ENCODE measurements at places on chromosomes 3 and 15.
A peak's percentile ranks its signal among the peaks of the same experiment; 100 is the strongest.

DNA sequence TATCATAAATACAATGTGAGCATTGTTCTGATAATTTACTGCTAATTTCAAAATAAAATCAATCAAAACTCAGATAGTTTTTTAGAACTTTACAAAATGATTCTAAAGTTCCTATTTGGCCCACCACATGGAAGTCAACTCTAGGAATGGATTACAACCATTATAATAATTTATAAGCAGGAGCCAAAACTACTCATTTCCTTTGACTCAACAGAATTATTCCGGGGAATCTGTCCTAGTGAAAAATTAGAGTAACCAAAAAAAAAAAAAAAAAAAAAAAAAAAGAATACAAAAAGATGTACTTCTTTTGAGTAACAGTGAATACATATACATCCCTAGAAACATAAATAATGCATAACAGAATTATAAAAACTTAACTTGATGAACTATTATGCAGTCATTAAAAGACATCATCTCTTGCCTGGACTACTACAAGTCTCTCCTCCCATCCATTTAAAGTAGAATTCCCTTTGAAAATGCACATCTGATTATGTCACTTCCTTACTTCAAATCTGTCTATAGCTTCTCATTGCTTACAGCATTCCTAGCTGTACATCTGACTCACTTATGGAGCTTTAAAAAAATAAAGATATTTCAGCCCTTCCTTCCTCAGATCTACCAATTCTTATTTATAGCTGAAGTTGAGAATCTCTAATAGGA lies 43.4 kb downstream of the HDGFL3 start:
- no peak for DNase-seq

- peak; percentile 70 for DNase-seq
Measured at GRCh38 chr15:34038023-34038870, 757 bp downstream of the AVEN start.

DNA sequence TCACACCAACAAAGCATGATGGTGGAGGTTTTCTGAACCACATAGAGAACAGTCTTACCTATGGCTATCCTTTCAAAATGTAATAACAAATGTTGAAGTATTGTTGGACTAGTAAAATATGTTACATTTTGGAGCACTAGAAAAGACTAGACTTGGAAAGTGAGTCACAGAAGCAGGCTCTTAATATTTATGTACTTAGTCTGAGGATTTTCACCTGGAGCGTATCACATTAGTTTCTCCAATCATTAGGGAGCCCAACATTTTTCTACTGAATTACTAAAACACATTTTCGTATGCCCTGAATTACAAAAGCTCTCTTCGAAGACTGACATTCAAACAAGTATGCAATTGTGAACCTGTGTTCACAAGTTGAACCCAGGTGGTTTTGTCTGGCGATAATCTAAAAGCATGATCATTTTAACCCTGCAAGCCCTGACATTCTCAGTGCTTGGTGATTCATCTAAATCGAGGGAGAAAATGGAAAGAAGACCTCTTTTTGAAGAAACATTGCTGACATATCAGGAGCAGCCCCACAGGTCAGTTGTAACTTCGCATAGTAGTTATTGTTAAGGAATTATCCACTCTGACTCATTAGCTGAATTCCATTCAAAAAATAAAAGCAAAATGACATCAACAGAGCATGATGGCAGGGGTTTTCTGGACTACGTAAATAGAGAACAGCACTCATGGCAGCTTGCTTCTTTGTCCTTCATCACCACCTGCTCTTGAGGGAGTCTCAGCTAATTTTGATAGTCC lies 679.8 kb upstream of the NECTIN3 start:
- no peak for DNase-seq

GRCh38 chr3:14488286-14489041 lies 51.7 kb downstream of the GRIP2 start:
- no peak for DNase-seq

DNA sequence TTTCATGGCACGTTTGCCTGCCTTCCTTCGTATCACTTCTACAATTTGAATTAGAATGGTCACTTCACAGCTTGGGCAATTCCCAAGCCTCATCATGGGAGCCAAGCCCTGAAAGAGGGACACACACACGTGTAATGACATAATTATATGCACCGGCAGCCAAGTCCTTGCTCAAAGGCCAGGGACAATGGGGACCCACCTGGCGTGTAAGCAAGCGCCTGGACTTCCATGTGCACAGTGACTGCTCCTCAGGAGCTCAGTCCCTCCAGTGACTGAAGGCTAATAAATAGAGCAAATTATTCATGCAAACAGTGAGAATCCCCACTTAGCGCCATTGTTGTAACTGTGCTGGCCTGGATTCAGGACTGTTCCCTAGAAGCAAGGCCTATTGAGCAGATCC lies 115.1 kb downstream of the DNAJB8 start:
- no peak for DNase-seq

DNA sequence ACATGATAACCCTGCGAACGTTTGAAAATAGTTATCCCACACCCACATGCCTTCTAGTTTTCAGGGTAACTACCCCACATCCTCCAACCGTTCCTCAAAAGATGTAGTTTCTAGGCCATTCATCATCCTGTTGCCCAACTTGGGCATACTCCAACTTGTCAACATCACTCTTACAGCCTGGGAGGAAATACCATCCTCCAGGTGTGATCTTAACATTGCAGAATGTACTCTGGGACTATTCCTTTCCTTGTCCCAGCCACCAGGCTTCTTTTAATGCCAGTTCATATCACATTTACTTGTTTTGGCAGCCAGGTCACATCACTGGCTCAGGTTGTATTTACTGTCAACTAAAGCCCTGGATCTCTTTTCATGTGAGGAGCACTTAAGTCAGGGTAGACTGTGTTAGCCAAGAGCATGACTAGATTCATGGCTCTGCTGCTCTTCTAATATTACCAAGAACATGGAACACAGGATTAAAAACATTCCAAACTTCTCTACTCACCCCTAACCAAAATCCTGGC lies 4.0 kb upstream of the DENND6A start:
- no peak for DNase-seq

- no peak for DNase-seq
Measured at GRCh38 chr15:101456057-101456739, 33.3 kb downstream of the PCSK6 start.

GRCh38 chr3:146115619-146116018 lies 45.4 kb downstream of the PLOD2 start:
- no peak for DNase-seq

GRCh38 chr15:57223345-57223744 lies 153.0 kb upstream of the CGNL1 start:
- no peak for DNase-seq

DNA sequence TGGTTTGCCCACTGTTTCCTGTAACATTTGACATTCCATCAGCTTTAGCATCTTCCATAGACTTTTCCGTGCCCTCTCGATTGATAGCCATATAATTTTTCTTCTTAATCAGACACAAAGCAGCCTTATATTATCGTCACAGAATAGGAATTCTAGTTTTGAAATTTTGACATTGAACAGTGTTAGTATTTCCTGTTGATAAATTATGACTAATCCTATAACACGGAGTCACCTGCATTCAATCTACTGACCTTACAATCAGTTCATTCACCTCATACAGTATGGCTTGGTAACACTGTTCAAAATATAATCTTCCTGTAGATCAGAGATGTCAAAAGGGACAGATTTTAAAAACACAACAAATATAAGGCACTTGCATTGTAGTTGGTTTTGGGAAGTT lies 423.7 kb downstream of the C3orf38 start:
- DNase-seq = no peak

DNA sequence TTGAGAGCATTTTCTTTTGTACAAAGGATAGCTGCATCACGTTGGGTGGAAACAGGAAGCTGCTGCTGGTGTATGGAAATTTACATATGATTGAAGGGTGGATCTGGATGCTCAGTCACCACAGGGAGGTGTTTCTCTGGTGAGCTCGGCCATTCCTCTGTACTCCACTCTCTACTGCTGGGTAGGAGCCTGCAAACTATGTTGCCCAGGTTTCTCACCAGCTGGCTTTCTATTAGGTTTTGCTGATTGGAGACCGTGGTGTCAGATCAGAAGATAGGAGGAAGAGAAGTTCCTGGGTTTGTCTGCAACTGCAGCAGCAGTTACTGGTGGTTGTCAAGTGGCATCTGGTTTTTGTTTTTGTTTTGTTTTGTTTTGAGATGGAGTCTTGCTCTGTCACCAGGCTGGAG lies 61.7 kb downstream of the TAMM41 start:
- no peak for DNase-seq

DNA sequence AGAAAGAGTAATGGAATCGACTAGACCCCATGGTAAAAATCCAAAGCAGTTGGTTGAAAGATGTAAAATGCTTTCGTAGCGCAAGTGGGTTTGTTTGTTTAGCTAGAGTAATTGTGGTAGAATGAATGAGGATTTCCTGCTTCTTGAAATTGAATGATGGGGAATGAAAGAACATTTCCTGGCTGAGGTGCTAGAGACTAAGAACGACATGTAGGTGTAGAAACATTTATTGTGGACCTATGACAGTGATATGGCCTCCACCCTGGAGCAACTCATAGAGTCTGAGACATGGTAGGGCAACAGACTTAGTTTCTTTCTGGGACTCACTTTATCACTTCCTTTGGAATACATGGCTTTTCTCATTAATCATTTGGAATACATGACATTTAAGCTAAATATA lies 467.6 kb upstream of the CFAP20DC start:
- DNase-seq = no peak

DNA sequence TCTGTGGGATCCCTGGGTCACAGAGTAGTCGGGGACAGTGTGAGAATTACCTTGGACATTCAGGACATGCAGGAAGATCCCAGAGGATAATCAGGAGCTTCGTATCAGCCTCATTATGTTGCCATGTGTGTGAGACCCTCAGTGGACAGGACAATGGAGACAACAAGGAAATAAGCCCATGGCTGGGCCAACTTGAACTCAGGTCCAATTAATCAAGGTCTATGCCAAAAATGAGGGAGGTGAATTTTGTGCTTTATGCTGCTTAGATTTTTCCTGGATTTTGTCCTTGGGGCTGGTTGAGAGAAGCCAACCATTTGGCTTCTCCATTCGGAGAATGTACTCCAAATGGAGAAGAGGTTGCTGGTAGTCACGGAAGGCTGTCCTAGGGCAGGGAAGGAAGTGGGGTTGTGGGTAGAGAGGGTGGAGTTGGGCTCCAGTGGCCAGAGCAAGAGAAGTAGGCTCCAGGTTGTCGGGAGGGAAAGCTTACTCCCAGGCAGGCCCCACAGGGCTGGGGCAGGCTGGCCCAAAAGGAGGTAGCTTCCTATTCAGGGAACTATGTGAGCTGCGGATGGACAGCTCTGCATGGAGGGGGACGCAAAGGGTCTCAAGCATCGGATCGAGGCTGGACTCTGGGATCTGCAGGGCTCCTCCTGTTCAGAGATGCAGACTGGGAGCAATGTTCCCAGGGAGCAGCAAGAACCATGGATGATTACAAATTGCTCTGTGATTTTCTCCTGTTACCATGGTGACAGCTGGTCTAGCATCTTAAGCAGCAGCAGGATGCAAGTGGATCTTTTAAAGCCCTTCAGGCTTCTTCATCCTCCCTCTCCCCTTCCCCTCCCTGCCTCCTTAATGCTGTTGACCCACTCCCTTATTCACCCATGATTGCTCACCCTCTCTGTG lies 91.1 kb downstream of the WNT7A start:
- DNase-seq = no peak

- no peak for DNase-seq
Measured at GRCh38 chr3:12709334-12709733, 45.4 kb upstream of the RAF1 start.

GRCh38 chr3:4822568-4822967 lies 156.7 kb upstream of the BHLHE40 start:
- no peak for DNase-seq

DNA sequence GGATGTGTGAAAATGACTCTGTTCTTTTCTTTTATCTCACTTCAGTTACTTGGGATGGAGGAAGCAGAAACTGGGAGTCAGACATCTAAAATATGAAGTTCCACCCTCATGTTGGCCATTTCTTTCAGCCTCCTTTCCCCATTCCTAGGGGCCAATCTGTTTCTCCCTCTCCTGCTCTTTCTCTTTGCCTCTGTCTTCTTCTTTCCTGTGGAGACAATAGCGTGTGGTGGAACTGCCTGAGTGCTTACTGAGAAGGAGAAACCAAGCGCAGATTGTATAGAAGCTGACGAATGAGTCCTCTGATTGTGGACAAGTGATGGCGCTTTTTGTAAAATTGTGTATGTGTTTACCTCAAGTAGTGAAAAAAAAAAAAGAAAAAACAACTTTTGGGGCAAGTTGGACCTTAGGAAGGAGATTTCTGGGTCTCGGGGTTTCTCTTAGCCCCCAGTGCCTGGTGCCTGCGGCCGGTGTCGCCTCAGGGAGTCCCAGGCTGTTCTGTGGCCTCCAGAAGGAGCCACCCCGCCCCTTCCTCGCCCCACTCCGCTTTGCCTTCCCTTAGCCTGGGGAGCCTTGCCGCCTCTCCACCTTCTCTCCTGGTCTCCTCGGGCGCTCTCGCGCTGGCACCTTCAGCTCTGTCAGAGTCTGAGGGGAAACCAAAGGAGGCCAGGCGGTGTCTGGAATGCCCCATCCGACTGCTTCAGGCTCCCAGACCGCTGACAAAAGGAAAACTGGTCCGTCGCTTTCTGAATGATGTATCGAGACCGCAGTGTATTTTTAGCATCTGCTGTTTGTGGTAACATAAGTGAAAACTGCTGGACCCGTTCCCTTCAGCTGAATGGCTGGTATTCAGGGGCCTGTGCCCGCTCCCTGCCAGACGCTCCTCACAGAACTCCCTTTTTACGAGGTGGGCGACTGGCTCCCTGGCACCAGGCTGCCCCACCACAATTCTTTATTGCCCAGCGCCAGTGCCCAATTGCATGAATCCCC lies 30.1 kb downstream of the SCG5 start:
- no peak for DNase-seq

DNA sequence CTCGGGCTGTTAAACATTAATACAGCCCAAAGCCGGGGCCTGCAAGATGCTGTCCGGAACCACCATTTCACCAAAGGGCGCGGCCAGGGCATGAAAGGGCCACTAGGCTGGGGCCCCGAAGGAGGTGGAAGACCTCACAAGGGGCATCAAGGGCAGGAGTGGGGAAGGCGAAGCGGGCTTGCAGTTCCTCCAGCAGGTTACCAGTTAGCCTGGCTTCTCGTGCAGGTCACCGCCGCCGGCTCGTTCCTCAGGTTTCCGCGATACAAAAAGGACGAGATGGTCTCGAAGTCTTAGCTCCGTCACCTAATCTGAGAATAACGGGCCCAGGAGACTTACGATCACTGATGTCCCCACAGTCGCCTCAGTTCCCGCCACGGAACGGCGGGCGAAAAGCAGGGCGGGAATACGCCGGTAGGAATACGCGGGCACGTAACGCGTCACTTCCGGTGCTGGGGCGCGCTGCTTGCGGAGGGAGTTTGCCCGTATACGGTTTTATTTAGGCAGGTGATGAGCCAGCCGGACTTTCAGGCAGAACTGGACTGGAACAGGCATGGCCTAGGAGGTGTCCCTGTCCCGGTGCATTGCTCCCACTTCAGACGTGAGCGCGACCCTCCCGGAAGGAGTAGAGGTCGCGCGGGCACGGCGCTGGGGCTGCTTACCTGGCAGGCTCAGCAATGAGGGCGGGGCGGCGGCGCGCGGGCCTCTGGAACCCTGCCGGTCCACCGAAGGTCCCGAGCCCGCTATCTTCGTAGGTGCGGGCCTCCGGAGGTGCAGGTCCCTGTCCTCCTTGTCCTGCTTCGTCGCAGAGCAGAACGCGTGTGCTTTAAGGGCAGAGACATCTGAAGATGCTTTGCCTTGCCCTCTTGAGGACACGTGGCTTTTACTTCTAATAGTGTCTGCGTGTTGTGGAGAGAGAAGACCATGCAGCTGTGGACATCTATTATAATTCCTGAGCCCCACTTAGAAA lies at the start of gene RFC4:
RFC4 (minus strand) TSS at position 394 of the 967 bp plus-strand sequence. CDS start 1,769 bp downstream, outside the sequence.
- peak; percentile 76 for DNase-seq

Measured in activated T-helper 1 cell treated with anti-CD3 and anti-CD28 coated beads, Interleukin-2, amount 50 U/mL, for 16 hours (primary cell).